ENCODE measurements at places on chromosomes 11 and 22.

DNA sequence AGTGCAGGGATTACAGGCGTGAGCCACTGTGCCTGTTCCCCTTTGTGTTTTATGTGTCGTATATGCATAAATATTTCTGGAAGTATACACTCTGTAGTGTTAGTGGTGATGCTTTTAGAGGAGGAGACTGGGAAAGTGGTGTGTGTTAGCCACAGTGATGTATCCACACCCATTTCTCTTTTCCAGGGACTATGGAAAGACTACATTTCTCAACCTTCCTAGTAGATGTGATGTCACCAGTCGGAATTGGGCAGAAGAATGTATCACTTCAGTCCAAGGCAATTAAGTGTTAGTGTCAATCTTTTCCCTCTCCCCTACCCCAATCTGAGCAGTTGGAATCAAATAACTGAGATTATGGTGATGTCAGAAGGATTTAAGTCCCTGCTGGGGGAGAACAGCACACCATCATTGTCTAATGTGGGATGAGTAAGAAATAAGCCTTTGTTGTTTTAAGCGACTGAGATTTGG lies 5.8 kb upstream of the ATG16L2 start:
- no peak for DNase-seq

DNA sequence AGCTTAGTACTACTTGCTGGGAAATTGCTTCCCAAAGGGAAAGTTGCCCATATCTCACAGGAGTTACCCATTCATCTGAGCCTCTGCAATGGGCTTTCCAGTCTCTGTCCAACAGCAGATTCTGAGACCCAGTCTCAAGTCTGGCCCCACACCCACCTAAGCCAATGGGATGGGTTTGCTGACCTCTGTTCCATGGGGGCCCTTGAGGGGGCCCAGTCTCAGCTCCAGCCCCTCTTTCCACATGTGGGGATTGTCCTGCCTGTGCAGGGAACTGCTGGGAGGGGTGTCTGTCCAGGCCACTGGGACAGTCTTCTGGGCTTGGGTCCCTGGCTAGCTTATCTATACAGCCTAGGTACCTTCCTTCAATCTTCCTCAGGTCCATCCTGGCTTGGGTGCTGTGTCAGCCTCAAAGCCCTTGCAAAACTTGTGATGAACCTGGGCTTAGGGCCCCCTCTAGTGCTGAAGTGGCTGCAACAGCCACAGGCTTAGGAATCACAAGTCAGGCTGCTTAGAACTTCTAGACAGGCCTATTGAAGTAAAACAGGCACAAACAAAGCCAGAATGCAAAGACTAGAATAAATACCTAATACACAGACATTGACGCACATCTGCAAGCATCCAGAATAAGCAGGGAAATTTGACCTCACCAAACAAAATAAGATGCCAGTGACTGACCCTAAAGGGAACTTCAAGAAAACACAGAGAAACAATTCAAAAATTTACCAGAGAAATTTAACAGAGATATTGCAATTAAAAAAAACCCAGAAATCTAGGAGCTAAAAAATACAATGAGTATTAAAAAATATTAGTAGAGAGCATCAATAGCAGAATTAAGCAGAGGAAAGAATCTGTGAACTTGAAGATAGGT lies 11.7 kb upstream of the PATL1 start:
- DNase-seq: peak; percentile 46

GRCh38 chr11:114483929-114484328 lies 44.7 kb downstream of the REXO2 start:
- DNase-seq: no peak

DNA sequence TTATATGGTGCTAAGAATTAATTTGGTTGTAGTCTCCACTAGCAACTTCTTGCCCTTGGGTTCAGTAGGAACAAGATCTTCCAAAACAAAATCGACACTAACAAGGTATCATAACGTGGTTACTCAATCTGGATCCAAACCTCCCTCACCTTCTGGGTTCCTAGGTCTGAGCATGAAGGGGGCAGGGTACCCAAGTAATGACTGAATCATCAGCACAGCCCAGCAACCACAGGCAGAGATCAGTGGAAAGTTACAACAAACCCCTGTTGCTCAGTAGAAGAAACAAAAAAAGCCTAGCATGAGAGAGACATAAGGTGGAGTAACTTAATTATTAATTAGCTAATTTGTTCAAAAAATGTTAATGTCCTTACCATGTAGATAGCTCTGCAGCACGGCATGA lies 221.4 kb downstream of the BLID start:
- DNase-seq: no peak

DNA sequence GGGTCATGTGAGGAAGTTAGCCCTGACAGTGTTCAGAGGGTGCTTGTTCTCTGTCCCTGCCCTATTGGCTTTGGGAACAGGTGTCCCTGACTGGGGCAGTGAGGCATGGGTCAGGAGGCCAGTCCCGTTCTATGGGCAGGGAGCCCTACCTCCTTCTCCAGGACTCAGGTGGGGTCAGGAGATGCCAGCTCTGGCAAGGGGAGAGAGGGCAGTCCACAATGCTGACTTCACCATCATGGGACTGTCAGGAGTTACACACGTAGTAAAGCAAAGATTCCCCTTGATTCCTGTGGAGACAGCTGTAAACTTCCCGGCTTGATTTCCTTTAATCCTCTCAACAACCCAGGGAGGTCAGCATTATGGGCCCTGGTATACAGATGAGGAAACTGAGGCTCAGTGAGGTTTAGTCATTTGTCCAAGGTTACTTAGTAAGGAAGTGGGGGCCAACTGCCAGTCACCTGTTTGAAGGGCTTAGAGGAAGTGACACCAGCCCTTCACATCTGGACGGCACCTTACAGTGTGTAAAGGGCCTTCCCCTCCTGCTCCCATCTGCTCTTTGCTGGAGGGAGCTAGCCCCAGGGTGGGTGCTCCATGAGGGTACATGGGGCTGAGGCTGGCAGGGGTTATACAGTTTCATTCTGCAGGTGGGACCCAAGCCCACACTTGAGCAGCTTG lies 11.9 kb downstream of the MICALL1 start:
- no peak for DNase-seq

DNA sequence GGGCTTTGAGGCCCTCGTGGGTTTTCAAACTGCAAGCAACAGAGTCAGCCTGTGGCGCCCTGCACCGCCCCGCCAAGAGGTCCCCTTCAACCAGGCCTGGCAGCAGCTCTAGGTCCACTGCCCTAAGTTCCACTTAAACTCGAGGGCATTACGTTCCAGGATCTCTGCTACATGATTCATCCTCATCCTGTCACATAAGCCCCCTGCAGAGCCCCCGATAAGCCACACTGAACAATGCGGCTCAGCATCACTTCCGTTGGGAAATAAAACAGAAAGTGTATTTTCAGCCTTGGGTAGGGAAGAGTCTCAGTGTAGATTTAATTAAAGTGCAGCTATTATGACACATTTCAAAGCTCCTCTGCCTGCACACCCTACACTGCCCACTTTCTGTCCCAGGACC lies 24.6 kb downstream of the SULT4A1 start:
- no peak for DNase-seq

- no peak for DNase-seq
Observed at GRCh38 chr22:25281675-25282345, 62.4 kb downstream of the CRYBB2 start.

- no peak for DNase-seq
Observed at GRCh38 chr22:43260331-43261231, 73.6 kb upstream of the TTLL12 start.

GRCh38 chr11:13694115-13694514 lies 25.6 kb downstream of the FAR1 start:
- no peak for DNase-seq

DNA sequence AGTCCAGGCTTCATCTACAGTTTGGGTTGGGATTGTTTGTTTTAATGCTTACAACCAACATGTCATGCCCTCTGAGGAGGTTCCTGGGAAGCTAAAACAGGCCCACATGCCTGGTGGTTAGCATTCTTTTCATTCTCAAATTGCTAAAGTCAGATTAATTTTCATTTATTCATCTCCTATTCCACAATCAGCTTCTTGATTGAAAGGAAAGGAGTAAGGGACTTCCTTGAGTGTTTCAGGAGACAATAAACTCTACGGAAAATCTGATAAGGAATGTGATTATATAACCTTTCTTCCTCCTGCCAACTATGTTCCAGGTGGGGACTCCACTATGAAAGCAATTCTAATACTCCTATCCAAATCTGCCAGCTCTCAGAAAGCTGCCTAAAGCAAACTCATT lies 30.8 kb downstream of the MRTFA start:
- no peak for DNase-seq

- no peak for DNase-seq
Observed at GRCh38 chr11:126594921-126595367, 239.5 kb downstream of the ST3GAL4 start.

DNA sequence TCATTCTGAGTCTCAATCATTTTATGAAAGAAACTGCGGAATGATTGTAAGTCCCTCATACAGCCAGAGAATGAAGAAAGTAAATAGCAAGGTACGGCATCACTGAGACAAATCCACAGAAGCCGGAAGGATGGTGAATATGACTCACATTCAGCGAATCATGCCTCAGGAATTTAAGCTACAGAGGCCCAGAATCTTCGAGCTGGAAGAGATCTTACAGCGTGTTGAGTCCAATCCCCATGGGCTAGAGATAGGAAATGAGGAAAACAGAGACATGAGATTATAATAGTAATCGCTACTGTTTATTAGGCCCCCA lies 173.2 kb downstream of the KIF18A start:
- DNase-seq: no peak

GRCh38 chr11:64372802-64373597 lies 14.0 kb downstream of the RPS6KA4 start:
- DNase-seq: no peak

GRCh38 chr22:29310863-29311339 lies 4.5 kb downstream of the GAS2L1 start:
- peak; percentile 35 for DNase-seq

DNA sequence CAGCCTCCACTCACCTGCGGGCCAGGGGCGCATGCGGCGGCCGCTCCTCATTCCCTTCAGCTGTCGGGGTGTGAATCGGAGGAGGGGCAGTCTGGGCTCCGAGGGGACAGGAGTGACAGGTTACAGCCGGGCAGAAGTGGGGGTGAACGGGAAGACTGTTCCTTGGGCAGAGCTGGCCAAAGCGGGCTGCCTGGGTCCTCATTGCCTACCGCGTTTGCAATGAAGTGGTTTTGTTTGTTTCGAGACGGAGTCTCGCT lies 733 bp downstream of the MEI1 start:
- no peak for DNase-seq

GRCh38 chr11:28759311-28759710 lies 651.1 kb downstream of the METTL15 start:
- no peak for DNase-seq

GRCh38 chr11:110050201-110050506 lies 43.0 kb upstream of the ZC3H12C start:
- no peak for DNase-seq

DNA sequence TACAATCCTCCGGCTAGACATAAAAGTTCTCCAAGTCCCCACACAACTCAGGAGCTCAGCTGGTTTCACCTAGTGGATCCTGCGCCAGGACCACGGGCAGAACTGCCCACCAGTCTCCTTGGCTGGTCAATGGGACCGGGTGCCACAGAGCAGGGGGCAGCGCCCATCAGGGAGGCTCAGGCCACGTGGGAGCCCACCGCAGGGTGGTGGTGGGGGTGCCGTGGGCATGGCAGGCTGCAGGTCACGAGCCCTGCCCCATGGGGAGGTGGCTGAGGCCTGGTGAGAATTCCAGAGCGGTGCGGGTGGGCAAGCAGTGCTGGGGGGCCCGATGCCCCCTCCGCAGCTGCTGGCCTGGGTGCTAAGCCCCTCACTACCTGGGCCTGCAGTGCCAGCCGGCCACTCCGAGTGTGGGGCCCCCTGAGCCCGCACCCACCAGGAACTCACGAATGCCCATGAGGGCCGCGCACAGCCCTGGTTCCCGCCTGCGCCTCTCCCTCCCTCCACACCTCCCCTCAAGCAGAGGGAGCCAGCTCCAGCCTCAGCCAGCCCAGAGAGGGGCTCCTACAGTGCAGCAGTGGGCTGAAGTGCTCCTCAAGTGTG lies 1091.9 kb upstream of the TENM4 start:
- DNase-seq: no peak

- no peak for DNase-seq
Observed at GRCh38 chr22:22884888-22885840, 2.5 kb upstream of the IGLL5 start.

DNA sequence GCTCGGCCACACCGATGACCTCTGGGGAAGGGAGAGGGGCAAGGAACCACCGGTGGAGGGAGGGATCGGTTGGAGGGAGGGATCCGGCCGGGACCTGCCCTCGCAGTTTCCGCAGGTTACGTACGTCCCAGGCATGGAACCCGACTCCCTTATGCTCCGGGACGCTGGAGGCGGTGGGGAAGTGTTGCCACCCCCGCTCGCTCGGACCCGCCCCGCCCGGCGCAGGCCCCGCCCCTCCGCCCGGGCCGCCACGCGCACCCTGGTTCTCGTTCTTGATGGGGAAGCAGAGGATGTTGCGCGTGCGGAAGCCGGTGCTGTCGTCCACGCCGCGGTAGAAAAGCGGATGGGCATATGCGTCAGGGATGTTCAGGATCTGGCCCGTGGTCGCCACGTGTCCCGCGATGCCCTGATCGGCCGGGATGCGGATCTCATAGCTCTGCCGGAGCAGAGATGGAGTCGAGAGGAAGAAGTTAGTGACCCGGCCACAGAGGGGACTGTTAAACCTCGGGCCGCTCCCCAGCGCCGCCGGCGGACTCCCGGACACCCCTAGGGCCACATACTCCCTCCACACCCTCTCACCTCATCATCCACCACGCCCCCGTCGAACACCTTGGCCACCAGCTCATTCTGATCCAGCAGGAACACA lies 89.8 kb downstream of the PDE2A start:
- DNase-seq: peak; percentile 46

DNA sequence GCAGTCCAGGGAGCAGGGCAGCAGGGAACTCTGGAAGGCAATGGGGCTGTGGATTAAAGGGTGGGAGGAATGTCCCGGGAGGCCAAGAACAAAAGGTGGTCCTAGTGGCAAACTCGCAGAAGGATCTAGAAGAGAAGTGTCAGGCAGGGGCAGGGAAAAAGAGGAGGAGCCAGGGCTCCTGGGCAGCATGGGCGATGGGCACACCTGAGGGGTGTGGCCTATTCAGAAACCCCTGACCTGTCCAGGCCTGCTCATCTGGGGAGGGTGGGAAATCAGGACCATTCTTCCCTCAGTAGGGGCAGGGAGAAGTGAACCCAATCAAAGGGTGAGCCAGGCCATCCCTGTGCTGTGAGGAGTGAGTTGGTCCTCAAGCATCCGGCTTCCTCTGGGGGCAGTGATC lies 108.6 kb downstream of the TRIM29 start:
- DNase-seq: no peak

- DNase-seq: no peak
Observed at GRCh38 chr11:131934006-131934405, 563.6 kb downstream of the NTM start.

DNA sequence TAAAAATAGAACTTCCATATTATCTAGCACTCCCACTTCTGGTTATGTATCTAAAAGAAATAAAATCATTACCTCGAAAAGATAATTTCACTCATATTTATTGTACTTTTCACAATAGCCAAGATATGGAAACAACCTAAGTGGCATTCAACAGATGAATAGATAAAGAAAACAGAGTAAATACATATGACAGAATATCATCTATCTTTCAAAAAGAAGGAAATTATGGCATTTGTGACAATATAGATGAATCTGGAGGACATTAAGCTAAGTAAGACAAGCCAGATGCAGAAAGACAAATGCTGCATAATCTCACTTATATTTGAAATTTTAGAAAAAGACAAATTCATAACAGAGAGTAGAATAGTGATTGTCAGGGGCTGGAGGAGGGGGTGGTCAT lies 590.0 kb upstream of the ANO3 start:
- DNase-seq: no peak

GRCh38 chr11:17721242-17721999 lies 2.0 kb downstream of the MYOD1 start:
- no peak for DNase-seq

All from T-cell (primary cell).